Fibroblast of lung (primary cell): ENCODE measurements at places on chromosomes 5 and 9.
A peak's percentile ranks its signal among the peaks of the same experiment; 100 is the strongest.

GRCh38 chr9:83511051-83511450 is 27.1 kb downstream of the FRMD3 start:
- DNase-seq: no peak

GRCh38 chr5:22372376-22372775 is 480.8 kb downstream of the CDH12 start:
- peak; percentile 52 for DNase-seq

DNA sequence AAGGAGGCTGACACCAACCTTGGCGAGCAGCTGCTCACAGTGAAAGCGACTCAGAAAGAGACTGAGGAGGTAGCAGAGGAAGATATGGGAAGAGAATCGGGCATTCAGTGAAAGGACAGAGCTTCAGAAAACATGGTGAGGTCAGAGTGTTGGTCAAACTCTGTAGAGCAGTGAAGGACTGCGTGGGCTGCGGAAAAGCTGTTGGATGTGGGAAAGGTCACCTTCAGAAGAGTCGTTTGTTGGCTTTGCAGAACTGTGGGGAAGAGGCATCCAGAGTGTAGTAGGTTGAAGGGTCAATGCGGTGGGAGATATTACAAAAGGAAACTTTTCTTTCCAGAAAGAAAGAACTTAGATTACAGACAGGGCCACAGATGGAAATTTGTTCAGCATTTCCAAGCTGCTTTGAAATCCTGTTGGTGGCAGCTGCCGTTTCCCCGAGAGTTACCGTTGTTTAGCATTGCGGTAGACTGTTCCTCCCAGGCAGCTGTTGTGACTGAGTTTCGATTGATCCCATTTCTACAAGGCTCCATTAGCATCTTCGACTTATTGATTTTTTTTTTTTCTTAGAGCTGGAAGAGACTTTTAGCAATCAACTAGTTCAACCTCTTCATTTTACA is 58.3 kb upstream of the AFAP1L1 start:
- no peak for DNase-seq

GRCh38 chr5:74798977-74799911 is 32.2 kb downstream of the NSA2 start:
- peak; percentile 46 for DNase-seq

DNA sequence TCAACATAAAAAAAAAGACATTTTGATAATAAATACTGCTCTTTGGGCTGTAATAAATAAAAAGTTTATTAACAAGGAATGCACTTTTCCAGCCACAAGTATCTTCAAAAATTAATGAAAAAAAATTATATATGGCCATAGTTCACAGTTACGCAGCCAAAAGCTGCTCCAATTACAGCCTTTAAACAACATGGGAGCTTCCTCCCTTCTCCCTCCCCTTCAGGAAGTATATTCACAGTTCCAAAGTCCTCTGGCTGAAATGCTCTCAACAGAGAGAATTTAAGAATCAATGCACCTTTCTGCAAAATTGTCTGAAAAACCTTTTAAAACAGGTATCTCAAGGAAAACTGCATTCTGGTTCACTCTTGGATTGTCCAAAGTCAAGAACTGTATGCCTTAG is 5.9 kb downstream of the PLK2 start:
- DNase-seq: no peak

GRCh38 chr5:68033029-68033428 is 182.5 kb upstream of the PIK3R1 start:
- DNase-seq: no peak

- no peak for DNase-seq
Measured at GRCh38 chr9:26142201-26142600, 464.0 kb upstream of the TUSC1 start.

DNA sequence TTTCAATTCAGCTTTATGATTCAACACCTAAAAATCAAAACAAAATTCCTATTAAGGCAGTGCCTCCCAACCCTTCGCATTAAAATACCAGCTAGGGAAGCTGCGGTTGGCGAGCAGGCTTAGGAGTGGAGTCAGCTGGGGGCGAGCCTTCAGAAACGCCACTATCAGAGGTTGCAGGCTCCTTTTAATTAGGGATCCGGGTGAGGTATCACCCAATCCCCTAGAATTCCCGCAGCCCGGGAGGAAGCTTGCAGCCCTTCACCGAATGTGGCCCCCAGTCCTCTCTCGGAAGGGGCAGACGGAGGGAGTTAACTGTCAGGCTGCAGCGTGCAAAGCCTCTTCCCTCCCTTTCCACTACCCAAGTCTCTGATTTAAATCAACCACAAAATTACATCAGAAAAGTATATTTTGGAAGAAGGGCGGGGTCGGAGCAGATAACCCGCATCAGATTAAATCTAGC is 1.7 kb downstream of the STC2 start:
- DNase-seq: peak; percentile 90

GRCh38 chr9:120486347-120486746 is 93.6 kb downstream of the CDK5RAP2 start:
- no peak for DNase-seq

- DNase-seq: no peak
Measured at GRCh38 chr5:122367456-122367855, 55.4 kb downstream of the SNCAIP start.

DNA sequence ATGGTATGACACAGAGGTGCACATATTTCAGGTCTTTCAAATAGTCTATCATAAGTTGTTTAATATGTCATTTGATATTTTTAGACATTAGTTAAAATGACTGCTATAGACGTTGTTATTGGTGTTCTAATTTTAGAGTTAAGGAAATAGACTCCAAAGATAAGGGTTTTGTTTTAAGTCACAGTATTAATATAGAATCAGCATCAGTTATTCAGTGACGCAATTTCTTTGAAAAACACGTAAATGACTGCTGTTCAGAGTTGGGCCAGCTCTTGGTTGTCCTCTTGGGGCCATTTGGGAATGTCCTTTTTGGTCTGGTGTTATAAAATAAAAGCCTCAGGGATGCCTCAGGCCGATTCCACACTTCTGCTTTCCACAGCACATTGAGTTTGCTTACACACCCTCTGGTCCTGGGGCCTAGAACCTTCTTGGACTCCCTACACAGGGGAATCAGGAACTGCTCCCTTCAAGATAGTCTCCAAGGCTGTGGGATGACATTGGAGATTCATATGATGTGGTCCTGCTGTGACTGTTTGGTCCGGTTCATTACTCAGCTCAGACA is 14.3 kb downstream of the OTULIN start:
- no peak for DNase-seq

DNA sequence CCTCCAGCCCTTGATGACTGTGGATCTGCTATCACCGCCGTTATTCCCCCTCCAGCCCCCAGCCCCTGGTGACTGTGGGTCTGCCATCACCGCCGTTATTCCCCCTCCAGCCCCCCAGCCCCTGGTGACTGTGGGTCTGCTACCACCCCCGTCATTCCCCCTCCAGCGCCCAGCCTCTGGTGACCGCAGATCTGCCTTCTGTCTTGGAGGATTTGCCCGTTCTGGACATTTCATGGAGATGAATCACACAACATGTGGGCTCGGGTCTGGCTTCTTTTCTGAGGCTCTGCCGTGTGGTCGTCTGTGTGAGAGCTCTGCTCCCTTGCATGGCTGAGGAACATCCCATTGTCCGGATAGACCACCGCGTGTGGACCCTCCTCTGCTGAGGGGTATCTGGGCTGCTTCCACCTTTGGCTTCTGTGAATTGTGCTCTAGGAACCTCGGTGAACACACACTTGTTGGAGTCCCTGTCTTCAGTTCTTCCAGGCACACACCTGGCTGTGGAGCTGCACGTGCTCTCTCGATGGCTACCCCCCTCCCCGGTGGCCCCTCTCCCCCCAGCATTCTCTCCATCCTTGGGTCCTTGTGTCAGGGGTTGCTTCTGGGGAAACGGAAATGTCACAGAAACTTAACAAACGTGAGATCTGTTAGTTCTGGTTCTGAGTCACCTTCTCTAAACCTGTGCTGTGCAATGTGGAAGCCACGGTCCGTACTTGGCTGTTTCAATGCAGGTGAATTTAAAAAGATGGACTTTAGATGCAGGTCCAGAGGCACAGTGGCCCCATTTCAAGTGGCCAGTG is 105.3 kb upstream of the COL5A1 start:
- peak; percentile 61 for DNase-seq

- no peak for DNase-seq
Measured at GRCh38 chr5:10623305-10623910, 59.5 kb downstream of the ANKRD33B start.

GRCh38 chr9:129552064-129552463 is 68.8 kb downstream of the C9orf50 start:
- DNase-seq: no peak

- DNase-seq: no peak
Measured at GRCh38 chr9:68832861-68833518, 128.0 kb downstream of the PIP5K1B start.

- no peak for DNase-seq
Measured at GRCh38 chr5:81572201-81572600, 178.3 kb upstream of the ACOT12 start.

- DNase-seq: no peak
Measured at GRCh38 chr5:100566382-100567141, 31.4 kb downstream of the FAM174A start.

- DNase-seq: no peak
Measured at GRCh38 chr9:31071606-31072286, 1312.7 kb upstream of the ACO1 start.

- no peak for DNase-seq
Measured at GRCh38 chr9:16743375-16743774, 127.1 kb downstream of the BNC2 start.

GRCh38 chr5:14240359-14240758 is 97.2 kb downstream of the TRIO start:
- peak; percentile 66 for DNase-seq

- no peak for DNase-seq
Measured at GRCh38 chr9:87853302-87853701, 29.4 kb upstream of the SPATA31E1 start.

DNA sequence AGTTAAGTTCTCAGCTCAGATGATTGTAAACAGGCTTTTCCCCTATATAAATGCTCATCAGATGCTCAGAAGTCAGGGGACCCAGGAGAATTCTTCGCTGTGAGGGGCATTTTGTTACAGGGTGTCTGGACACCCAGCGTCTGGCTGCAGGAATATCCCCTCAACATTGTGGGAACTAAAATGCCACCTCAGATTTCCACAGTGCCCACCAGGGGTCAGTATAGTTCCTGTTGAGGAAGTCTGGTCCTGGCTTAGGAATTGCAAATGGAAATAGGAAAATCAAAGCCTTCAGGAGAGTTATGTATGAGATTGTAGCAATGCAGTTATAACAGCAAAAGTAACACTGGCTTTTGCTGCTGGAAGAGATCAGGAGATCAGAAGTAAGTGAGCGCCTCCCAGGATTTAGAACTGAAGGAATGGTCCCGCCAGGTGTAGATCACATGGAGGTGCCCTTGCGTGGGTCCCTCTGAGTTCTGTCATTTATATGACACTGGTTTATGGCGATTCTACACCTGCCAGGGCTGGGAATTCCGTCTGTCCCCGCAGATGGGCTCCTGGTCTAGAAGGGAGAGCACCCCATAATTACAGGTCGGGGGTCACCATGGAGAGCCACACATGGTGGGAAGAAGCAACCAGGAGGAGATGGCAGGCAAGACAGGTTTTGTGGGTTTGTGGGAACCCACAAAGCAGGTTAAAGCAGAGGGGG is 47.1 kb upstream of the CTSL start:
- peak; percentile 61 for DNase-seq

- no peak for DNase-seq
Measured at GRCh38 chr5:6090079-6090654, 288.2 kb downstream of the MED10 start.

DNA sequence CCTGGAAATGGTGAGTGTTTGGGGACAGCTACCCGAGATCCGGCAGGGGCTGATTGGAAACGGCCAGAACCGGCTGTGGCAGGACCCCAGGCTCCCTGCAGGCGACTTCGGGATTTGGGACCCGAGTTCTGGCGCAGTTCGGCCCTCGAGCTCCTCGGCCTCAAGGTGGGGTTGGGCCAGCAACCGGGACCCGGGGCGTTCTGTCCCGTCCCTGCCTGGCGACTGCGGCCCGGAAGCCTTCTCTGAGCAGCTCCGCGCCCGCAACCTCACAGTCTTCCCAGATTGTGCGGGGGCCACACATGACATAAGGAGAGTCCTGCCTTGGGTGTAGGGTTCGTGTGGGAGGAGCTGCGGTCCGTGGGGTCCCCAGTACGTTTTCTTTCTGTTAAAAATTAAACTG is 23.2 kb upstream of the NEURL1B start:
- DNase-seq: no peak

- peak; percentile 46 for DNase-seq
Measured at GRCh38 chr9:101387871-101388506, 3.2 kb upstream of the BAAT start.

DNA sequence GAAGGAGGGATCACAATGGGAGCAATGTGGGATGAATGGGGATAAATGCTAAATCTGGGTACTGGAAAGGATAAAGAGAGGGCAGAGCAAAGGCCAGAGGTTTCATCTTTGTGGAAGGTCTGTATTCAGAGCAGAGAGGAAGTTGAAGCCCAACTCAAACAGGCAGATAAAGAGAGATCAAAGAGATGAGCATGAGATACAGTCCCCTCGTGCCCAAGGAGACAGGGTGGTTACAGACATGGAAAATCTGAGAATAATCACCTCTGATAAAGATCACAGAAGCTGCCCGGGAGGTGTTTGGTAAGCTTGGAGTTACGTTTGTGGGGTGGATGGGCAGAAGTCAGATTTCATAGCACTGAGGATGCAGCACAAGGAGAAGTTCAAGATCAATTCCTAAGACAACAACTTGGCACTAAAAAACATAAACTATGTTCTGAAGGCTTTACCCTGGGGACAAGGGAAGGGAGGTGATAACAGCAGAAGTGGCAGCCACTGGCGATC is 459 bp upstream of the ERAP2 start:
- no peak for DNase-seq

- no peak for DNase-seq
Measured at GRCh38 chr5:58149345-58149744, 310.5 kb downstream of the PLK2 start.

GRCh38 chr5:159199780-159200179 is 9.6 kb downstream of the RNF145 start:
- DNase-seq: no peak

GRCh38 chr5:180187767-180188166 is 21.2 kb downstream of the RASGEF1C start:
- no peak for DNase-seq
